ENCODE measurements at places on chromosomes 3 and 15.

DNA sequence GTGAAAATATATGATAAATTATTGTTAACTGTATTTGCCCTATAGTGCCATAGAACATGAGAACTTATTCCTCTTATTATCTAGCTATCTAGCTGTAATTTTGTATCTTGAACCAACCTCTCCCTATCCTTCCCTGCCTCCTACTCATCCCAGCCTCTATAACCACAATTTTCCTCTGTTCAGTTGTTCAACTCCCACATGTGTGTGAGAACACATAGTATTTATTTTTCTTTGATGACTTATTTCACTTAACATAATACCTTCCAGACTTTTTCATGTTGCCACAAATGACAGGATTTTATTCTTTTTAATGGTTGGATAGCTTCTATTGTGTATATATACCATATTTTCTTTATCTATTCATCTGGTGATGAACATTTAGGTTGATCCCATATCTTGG lies 85.4 kb upstream of the SUCLG2 start:
- no peak for DNase-seq

- no peak for DNase-seq
Measured at GRCh38 chr3:171375666-171376595, 84.3 kb downstream of the TNIK start.

DNA sequence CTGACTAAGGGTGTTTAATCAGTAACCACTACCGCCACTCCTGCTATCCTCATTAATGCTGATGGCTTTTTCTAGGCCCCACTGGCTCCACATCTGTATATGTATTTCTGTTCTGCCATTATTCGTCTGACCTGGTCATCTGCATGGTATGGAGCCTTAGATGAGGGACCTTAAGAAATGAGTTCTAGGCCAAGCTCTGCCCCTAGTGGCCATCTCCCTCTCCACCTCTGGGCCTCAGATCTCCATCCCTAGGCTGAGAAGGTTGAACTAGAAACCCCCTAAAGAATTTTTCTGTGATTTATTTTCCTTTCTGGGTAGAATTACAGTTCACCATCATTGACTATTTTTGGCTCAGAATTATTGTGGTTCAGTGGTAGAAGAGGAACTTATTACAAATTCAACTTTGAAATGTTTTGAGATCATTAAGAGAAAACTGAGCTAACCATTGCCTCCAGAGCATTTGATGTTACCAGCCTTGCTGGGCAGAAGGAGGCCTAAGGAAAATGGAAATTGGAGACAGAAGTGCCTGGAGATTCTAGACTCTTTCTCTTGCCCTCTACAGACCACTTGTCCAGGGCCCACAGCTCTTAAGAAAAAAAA lies 325.2 kb upstream of the NR2E3 start:
- DNase-seq: no peak

GRCh38 chr3:21484828-21485144 lies 266.2 kb downstream of the ZNF385D start:
- no peak for DNase-seq

DNA sequence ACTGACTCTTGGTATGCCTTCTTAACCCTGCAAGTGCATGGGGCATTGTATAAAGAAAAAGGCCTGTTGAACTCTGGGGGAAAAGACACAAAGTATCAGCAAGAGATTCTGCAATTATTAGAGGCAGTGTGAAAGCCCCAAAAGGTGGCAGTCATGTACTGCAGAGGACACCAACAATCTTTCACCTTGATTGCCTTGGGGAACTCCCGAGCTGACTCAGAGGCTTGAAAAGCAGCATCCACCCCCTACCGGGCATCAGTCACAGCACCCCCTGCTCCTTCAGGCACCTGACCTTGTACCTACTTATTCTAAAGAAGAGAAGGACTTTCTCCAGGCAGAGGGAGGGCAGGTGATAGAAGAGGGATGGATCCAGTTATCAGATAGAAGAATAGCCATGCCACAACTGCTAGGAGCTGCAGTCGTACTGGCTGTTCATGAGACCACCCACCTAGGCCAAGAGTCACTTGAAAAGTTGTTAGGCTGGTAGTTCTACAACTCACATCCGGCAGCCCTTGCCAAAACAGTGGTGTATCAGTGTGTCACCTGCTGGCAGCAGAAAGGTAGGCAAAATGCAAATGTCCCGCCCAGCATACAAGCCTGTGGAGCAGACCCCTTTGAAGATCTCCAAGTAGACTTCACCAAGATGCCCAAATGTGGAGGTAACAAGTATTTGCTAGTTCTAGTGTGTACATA lies 241.6 kb upstream of the CNTN6 start:
- DNase-seq: peak; percentile 2

DNA sequence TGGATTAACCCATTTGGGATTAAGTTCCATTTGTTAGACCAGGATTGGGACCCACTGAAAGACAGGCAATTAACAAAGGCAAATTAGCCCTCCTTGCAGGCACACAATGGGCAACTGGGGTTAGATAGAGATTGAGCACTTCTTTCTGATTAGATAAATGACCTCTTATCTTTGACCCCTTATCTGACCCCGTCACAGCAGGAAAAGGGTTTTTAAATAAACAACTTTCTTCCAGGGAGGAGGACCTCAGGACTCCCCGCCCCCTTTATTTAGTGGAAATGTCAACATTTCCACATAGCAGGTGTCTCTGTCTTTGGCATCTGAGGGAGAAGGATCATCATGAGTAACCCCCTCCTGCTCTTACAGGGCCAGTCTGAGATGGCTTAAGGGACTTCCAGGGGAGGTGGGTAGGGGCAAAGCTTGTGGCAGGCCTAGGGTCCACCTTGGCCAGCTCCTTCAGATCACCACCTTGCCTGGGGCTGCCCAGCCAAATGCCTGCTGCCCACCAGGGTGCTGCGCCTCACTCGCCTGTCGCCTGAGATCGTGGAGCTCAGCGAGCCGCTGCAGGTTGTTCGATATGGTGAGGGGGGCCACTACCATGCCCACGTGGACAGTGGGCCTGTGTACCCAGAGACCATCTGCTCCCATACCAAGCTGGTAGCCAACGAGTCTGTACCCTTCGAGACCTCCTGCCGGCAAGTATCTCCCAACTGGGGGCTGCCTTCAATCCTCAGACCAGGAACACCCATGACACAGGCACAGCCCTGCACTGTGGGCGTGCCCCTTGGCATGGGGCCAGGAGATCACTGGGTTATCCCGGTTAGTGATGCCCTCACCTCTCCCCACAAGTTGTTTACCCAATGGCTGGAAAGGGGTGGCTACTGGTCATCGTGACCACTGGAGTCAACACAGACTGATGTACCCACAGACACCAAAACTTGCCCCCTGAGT lies 2.6 kb upstream of the WDR6 start:
- no peak for DNase-seq

DNA sequence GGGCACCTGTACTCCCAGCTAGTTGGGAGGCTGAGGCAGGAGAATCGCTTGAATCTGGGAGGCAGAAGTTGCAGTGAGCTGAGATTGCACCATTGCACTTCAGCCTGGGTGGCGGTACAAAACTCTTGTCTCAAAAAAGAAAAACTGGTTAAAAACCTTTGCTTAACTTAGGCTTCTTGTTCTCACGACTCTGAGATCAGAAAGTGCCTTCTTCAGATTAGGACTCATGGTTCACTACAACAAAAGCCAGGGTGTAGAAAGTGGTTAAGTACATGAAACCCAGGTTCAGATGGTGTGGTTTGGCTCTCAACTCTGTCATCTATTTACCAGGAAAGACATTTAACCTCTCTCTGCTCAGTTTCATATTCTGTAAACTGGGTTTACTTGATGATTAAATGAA lies 168.4 kb downstream of the TUSC7 start:
- DNase-seq: no peak

DNA sequence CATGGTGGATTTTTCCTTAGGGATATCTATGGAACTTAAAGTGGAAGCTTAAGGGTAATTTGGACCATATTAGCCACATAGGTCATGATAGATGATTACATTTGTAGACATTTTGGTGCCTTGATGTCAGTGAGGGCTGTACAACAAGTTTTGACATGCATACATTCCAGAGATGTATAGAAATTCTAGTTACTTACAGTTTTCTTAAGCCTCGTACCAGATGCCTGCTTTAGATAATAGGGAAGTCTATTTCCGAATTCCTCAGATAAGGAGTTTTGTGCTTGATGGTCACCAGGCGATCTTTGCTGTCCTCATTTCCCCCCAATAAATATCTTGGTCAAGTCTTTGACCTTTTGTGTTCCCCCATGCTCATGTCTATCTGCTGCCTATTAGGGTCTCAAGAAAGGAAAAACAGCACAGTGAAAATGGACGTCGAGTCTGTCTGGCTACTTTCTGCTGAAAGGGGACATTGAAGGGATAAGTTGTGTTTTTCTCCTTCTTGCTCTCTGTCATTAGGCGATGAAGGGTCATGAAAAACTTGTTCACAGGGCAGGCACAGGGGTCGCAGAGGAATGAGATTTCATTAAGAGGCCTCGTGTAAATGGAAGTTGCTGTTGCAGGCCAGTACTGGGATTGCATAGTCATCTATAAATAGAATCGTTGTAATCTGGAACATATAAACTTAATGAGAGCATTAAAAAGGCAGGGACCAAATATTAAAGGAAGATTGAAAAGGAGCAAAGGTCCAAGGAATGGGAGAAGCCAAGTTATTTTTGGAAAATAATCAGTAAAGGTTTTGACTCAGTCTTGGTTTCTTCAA lies 20.0 kb upstream of the SENP7 start:
- no peak for DNase-seq

DNA sequence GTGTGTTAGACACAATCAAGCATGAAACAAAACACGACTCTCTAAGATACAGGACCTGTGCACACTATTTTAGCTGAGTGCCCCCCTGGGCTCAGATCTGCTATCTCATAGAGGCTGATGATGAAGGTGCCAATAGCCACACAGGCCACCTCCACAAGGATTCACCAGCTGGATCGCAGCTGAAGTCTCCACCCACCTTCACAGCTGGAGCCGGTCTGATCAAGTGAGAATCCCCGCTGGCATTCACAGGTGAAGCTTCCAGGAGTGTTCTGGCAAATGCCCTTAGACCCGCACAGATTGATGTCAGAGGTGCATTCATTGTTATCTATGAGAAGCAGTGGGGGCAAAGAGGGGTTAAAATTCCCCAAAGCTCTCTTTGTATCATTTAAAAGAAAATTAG lies 90.1 kb downstream of the DUT start:
- no peak for DNase-seq

DNA sequence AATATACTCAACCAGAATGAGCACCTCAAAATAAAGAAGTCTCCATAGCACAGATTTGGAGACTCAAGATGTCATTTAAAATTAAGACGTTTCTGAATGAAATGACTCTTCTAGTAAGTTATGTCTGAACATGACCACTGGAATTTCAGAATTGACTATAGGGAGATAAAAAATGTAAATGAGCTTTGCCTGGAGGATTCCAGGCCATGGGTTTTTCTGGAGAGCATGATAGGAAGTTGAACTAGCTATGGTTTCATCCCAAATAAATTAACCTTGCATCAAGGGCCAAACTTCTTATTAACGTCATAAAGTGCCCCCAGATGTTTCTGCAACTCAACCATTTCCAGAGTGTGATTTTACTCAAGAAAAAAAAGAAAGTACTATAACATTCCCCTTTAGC lies 222.6 kb upstream of the NR2F2 start:
- DNase-seq: no peak

GRCh38 chr3:20403986-20404740 lies 218.2 kb upstream of the SGO1 start:
- DNase-seq: no peak

- DNase-seq: no peak
Measured at GRCh38 chr15:70834999-70835398, 19.0 kb downstream of the LARP6 start.

DNA sequence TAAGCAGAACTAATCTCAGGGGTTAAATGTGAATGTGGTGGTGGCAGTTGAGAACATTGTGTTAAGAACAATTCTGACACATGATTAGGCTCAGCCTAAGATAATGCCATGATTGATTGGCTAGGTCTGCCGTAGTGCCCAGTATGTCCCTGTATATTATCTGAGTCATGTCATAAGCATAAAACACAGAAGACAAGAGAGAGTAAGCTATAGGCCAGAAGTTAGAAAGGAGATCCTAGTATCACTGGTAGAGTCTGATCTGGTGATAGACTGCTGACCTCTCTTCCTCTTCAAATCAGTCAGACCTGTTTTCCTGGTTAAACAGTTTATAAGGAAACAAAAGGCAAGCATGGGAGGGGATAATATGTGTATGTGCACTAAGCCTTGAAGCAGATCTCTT lies 30.1 kb upstream of the ATP8B4 start:
- no peak for DNase-seq

GRCh38 chr3:76353683-76354082 lies 568.3 kb upstream of the ZNF717 start:
- no peak for DNase-seq

DNA sequence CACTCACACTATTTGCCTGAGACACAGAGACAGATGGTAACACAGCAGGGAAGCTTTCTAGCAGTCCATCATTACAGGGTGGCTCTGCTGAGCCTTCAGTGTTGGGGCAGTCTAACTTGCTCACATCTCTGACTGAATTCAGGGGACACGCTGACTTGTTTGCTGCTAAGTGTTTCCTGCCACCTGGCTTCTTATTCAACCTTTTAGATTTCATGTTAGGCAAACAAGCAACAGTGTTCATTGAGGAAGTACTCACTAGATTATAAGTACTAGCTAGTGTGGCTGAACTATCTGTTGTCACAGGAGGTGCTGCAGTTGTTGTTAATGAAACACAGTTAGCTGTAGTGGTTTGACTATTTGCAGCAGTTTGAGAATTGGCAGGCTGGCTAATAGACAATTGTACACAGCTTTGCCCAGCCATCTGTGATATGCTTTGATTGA lies 37.3 kb downstream of the USF3 start:
- DNase-seq: no peak

GRCh38 chr3:73465926-73466325 lies 158.8 kb downstream of the PDZRN3 start:
- DNase-seq: no peak

DNA sequence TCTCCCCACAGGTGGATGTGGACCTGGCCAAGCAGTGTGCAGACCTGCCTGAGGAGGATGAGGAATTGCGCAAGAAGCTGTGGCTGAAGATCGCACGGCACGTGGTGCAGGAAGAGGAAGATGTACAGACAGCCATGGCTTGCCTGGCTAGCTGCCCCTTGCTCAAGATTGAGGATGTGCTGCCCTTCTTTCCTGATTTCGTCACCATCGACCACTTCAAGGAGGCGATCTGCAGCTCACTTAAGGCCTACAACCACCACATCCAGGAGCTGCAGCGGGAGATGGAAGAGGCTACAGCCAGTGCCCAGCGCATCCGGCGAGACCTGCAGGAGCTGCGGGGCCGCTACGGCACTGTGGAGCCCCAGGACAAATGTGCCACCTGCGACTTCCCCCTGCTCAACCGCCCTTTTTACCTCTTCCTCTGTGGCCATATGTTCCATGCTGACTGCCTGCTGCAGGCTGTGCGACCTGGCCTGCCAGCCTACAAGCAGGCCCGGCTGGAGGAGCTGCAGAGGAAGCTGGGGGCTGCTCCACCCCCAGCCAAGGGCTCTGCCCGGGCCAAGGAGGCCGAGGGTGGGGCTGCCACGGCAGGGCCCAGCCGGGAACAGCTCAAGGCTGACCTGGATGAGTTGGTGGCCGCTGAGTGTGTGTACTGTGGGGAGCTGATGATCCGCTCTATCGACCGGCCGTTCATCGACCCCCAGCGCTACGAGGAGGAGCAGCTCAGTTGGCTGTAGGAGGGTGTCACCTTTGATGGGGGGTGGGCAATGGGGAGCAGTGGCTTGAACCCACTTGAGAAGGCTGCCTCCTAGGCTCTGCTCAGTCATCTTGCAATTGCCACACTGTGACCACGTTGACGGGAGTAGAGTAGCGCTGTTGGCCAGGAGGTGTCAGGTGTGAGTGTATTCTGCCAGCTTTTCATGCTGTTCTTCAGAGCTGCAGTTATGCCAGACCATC lies 8.6 kb downstream of the VPS18 start:
- DNase-seq: no peak

GRCh38 chr3:136925425-136926190 lies 32.2 kb upstream of the IL20RB start:
- DNase-seq: no peak

- no peak for DNase-seq
Measured at GRCh38 chr3:20141316-20141715, 44.7 kb downstream of the SGO1 start.
